Heart left ventricle (tissue), 16 donors: ENCODE measurements at places on chromosomes 7 and 10. TPM values are rescaled to one million over a fixed set of nuclear protein-coding genes. Genes with fewer than 3 reads are reported as not detected.

GRCh38 chr10:9745158-9745557, 1272.5 kb upstream of the CELF2 start:
- no peak for DNase-seq

GRCh38 chr10:97590082-97590747, 694 bp downstream of the C10orf62 start:
- no peak for DNase-seq

GRCh38 chr7:157389951-157390730, 53.3 kb downstream of the DNAJB6 start:
- peak; percentile 60 for DNase-seq

SPAM1 gene
- not detected for polyA plus RNA-seq

- no peak for DNase-seq
These were observed 147.1 kb downstream of the LYZL1 start for GRCh38 chr10:29435809-29436501.

- no peak for DNase-seq
These were observed 63.0 kb upstream of the MPP7 start for GRCh38 chr10:28365840-28366239.

GRCh38 chr10:95536017-95536416, 25.2 kb downstream of the SORBS1 start:
- DNase-seq = no peak

GRCh38 chr10:122500726-122501125, 39.4 kb downstream of the HTRA1 start:
- no peak for DNase-seq

VGF gene
- polyA plus RNA-seq = 0.14 TPM

- no peak for DNase-seq
These were observed 1.8 kb upstream of the TTYH3 start for GRCh38 chr7:2629746-2630681.

DNA sequence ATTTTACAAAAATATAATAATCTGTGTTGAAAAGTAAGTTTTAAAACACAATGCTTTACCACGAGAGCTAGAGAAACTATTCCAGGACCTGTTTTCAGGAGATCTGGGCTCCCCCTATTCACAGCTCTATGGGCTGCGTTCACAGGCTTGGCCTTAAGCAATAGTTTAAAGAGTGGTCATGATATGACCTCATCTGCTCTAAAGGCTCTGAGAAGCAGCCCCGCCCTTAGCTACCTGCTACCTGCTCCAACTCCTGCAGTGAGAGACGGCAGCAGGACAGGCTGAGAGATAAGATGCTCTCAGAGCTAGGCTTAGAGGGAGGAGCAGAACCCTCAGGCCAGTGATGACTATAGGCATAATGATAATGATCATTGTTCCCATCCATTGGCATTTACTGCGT, 12.6 kb downstream of the ALOX5 start:
- DNase-seq = no peak

LRRC18 gene
- polyA plus RNA-seq = not detected

GRCh38 chr7:4037877-4038276, 644.2 kb upstream of the FOXK1 start:
- DNase-seq = no peak

GRCh38 chr7:39451901-39452300, 114.3 kb upstream of the YAE1 start:
- no peak for DNase-seq

COBL gene
- polyA plus RNA-seq = 25.9 TPM

- DNase-seq = no peak
These were observed 692 bp downstream of the CARD11 start for GRCh38 chr7:3042861-3043489.

DNA sequence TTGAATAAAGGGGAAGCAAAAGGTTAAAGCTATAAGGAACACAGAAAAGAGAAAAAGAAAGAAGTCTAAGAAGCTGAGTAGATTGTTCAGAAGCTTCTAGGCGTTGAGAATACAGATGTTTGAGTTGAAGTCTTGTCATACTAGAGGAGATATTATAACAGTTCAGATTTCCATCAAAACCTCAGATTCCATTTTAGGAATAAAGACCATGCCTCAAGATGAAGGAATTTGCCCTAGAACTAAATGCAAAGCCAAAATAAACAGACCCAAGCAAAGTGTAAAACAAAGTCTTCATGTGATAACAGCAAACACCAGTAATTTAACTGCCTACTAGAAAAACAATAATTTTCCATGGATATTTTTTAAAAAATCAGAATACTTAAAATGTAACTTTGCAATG, 476.5 kb upstream of the POT1 start:
- no peak for DNase-seq

GRCh38 chr10:67022099-67022498, 96.3 kb downstream of the LRRTM3 start:
- no peak for DNase-seq

DNA sequence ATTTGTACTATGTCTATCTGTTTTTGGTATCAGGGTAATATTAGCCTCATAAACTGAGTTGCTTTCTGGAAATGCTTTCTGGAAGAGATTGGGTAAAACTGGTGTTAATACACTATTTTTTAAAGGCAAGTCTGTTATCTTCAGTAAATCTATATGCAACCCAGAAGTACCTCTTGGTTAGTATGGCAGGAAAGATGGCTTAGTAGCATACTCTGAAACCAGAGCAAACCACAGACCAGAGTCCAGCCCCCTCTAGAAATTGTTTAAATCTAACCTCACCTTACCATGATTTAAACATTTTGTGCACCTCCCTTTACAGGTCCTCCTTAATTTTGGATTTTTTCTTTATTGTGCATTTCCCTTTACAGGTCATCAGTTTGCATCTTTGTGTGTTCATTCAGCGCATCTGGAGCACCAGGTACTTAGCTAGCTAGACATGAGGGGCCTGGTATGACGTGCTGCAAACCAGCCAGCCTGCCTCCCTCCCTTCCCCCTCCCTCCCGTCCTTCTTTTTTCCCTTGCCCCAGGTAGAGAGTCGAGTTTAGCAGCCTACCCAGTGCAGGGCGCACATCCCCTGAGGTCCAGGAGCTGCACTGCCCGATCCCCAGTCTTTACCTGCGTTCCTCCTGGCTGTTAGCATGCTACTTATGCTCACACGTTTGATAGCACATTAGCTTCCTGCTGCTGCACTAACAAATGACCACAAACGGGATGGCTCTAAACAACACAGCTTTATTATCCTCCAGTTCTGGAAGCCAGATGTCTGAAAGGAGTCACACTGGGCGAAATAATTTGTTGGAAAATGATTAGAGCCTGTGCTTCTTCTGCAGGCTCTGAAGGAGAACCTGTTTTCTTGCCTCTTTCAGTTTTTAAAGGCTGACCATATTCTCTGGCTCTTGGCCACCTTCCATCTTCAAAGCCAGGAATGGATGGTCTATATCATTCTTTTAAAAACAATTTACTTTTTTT, 299.9 kb upstream of the HABP2 start:
- no peak for DNase-seq

DNA sequence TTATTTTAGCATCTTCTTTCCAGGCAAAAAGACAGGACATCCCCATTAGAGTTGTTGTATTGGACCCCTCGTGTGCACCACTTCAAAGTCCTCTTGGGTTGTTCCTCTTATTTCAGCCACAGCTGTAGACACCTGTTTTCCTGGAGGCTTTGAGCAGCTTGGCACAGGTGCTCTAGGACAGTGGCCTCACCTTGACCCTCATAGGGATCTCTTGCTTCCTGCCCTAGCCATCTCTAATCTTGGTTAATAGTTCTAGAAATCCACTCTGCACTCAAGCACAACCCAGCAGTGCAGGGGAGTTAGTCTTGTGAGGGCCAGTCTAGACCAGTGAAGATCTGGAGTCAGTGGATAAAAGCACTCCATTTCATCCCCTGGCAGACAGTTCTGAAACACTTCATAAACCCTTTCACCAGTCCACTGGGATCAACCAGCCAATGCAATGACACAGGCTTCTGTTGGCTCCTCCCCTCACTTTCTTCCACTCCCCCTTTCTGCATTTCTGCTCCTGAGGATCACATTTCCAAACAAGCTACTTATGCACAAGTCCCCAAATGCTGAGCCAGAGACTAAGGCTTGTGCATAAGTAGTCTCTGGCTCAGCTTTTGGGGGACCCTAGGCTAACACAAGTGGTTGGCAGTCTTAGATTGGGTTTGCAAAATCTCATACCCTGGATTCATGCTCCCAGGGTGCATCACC, 131.5 kb upstream of the LAMB4 start:
- no peak for DNase-seq

DNA sequence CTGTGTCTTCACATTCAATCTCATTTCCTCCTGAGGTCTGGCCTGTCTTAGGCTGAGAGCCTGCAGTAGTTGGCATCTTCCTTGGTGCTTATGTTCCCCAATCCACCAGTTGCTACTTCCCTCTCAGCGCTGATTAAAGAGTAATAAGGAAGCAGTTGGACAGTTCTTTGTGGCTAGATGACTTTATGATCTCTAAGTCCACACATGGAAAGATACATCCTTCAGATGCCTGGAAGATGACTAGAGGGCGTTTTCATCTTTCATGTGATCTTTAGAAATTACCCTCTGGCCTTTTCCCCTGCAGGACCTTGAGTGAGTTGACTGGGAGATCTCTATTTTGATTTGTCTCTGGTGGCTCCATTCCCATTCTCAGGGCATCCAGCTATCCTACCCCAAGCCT, 204.5 kb downstream of the GRM3 start:
- DNase-seq = no peak

ACTL6B gene
- not detected for polyA plus RNA-seq

DNA sequence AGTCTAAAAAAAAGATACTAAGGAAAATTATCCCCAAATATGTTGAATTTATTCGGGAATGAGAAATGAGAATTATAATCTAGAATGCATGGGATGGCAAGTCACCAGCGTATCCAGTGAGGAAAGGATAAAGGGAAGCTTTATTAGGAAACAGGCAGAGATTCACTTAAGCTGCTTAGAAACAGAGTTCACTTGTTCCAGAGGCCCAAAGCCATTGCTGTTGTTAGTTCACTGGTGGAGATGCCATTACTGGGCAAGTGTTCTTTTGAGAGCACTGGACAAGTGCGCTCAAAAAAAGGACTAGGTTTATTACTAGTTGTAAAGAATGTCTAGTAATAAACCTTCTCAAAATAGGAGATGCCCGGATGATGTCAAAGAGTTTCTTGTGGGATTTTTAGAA, 51.2 kb downstream of the MICU1 start:
- DNase-seq = no peak

DNA sequence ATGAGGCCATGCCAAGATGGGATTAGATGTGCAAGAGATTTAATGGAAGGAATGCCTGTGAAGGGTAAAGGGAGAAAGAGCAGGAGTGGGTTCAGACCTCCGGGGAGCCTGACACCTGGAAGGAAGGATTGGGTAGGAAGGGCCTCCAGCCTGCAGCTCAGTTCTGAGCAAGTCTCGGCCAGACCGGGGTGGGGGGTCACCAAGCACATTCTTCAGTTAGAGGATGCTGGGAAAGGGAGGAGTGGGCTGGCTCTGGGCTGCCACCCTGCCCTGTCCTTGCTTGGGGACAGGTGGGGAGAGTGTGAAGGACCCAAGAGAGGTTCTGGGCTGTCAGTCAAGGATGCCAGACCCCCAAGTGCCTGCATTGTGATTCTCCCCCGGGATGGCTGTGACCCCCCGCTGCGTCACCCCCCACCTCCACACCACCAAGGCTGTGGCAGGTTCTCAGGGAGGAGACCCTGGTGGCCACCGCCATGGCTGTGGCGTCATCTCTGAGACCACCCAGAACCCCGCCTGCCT, 16.5 kb upstream of the PRKAG2 start:
- no peak for DNase-seq

- no peak for DNase-seq
These were observed 716.5 kb upstream of the GRM3 start for GRCh38 chr7:85927226-85927625.

RET gene
- 0.29 TPM for polyA plus RNA-seq

GRCh38 chr7:50321487-50322067, 17.1 kb downstream of the IKZF1 start:
- DNase-seq = no peak

GRCh38 chr7:9711259-9711918, 1262.3 kb upstream of the PHF14 start:
- no peak for DNase-seq

GRCh38 chr10:5512881-5513612, 11.7 kb upstream of the CALML3 start:
- DNase-seq = no peak

- DNase-seq = peak; percentile 78
These were observed 23.7 kb downstream of the EPHB4 start for GRCh38 chr7:100803398-100804161.

DNA sequence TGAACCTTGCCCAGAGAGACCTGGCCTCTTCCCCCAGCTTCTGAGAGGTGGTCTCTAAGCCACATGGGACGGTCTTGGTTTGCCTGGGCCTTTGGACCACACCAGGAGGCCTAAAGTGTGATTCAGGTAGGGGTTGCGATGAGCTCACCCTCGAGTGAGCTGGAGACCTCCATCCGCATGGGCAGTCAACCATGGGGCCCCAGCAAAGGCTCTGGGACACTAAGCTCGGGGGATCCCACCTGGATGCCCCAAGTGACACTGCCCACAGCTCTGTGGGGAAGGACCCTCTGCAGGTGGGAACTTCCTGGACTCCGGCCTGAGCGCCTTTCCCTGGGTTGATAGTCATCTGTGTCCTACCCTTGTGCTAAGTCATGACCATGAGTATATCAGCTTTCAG, 57.1 kb upstream of the FAM20C start:
- no peak for DNase-seq

- DNase-seq = no peak
These were observed 14.7 kb downstream of the ATAD1 start for GRCh38 chr10:87803328-87803727.

GRCh38 chr7:48839108-48839507, 85.2 kb upstream of the CDC14C start:
- DNase-seq = no peak

- peak; percentile 36 for DNase-seq
These were observed 603.0 kb downstream of the PTPRN2 start for GRCh38 chr7:157984423-157985163.

DNA sequence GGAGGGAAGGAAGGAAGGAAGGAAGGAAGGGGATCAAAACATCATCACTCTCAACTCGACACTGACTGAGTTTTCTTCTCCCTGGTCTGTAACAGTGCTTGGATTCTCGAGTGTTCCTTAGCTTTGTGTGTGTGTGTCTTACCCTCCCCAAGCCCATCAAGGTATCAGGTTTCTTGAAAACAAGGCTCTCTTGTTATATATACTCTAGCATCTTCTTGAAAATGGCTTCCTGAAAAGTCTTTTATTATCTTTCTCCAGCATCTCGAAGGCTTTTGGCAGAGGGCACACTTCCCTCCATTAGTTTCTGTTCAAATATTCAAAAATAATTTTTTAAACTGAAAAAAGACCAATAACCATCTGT, 13.4 kb downstream of the SERPINE1 start:
- DNase-seq = no peak

GRCh38 chr7:147519062-147519461, 1071.5 kb upstream of the C7orf33 start:
- DNase-seq = no peak

DNA sequence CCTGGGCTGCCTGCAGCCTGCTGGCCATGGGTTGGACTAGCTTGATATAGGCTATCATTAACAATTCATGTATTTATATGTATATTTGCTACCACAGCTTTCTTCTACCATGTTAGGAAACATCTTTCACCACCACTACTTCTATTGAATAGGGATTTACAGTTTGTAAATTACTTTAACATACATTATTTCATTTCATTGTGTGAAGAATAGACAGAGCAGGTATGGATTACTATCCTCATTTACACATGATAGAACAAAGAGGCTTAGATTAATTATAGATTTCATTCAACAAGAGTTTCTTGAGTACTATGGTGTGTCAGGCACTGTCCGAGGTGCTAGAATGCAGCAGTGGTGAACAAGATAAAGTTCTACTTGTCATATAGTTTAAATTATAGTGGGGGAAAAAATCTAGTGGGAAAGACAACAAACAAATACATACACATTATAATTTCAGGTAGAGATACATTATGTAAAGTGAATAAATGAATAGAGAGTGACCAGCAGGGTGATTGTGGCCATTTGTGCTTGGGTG, 20.6 kb downstream of the VTI1A start:
- no peak for DNase-seq
